ENCODE measurements at places on chromosomes 5 and 9.
A peak's percentile ranks its signal among the peaks of the same experiment; 100 is the strongest.

DNA sequence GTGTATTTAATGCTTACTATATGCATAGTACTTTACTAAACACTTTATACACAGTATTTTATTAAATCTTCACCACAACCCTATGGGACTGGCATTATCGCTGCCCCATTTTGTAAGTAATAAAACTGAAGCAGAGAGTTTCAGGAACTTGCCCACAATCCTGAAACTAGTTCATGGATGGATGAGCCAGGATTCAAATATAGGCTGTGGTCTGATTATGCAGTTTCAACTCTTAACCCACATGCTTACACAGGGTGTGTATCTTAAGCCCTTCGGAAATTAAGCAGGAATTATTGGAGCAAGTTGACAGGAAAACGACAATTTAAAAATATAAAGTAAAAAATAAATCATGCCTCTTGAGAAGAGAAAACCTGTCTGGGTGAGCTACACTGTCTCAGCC is 109.0 kb downstream of the ATP10B start:
- no peak for DNase-seq

GRCh38 chr5:31328040-31328733 is 134.7 kb downstream of the CDH6 start:
- no peak for DNase-seq

GRCh38 chr9:79812507-79813257 is 240.9 kb downstream of the TLE4 start:
- no peak for DNase-seq

DNA sequence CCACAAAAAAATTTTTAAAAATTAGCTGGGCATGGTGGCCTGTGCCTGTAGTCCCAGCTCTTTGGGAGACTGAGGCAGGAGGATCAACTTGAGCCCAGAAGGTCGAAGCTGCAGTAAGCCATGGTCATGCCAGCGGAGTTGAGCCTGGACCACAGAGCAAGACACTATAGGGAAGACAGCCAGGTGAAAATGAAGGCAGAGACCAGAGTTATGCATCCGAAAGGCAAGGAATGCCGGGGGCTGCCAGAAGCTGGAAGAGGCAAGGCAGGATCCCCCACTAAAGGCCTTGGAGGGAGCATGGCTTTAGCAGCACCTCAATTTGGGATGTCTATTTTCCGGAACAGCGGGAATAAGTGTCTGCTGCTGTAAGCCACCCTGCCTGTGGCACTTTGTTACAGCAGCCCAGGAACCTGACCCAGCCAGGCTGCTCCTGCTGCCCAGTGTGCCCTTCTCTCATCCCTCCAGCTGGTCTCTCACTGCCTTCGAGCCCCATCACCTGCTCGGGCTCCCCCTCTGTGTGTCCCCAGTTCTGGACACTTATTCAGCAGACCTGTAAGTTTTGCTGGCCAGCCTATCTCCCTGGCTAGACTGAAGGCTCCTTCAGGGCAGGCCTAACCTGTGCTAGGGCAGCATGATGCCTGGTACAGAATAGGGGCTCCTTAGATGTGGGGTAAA is 16.8 kb upstream of the JADE2 start:
- DNase-seq: no peak

GRCh38 chr9:132898051-132898450 is 19.4 kb downstream of the SPACA9 start:
- DNase-seq: no peak

DNA sequence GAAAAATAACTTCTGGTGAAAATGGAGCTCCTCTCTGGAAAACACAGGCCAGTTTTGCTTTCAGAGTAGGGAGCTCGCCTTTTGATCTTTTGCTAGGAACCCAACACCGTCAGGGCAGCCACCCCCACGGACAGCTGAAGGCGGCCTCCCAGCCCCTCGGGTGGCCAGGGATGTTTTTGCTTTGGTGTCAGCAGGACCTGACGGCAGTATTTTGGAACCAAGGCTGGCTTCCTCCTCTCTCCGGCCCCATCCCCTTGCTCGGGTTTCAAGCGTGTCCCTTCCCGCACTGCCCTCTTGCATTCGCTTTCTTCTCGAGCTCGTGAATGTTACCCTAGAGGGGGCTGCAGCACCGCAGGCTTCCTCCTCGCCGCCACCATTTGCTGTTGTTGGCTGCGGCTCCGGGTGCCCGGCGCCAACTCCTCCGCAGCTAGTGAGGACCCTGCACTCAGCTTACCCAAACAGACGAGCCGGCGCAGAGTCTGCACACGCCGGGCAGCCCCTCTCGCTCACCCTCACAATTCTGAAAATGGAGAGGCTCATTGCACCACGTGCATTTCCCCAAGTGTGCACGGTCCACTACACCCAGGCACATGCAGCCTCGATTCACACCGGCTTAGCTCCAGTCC is 35.5 kb upstream of the ADAMTSL1 start:
- no peak for DNase-seq

DNA sequence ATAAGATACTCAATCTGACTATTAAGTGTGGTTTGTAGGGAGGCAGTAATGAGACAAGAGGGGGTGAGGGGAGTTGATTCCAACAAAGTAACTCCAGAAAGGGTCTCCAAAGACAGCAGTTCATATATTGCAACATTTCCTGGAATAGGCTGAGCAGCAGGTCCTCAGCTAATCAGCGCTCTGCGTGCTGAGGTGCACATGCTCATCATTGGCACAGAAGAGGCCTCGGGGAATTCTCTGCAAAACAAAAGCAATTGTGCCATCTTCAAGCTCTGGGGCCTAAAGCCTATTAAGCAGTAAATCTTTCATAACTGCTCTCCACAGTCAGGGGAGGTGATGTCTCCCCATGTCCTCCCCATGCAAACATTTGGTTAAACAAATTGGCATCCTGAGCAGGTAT is 357.3 kb downstream of the SPOCK1 start:
- DNase-seq: no peak

GRCh38 chr9:70083429-70083828 is 39.8 kb downstream of the MAMDC2 start:
- no peak for DNase-seq

GRCh38 chr9:3793971-3794383 is 268.2 kb upstream of the RFX3 start:
- no peak for DNase-seq

DNA sequence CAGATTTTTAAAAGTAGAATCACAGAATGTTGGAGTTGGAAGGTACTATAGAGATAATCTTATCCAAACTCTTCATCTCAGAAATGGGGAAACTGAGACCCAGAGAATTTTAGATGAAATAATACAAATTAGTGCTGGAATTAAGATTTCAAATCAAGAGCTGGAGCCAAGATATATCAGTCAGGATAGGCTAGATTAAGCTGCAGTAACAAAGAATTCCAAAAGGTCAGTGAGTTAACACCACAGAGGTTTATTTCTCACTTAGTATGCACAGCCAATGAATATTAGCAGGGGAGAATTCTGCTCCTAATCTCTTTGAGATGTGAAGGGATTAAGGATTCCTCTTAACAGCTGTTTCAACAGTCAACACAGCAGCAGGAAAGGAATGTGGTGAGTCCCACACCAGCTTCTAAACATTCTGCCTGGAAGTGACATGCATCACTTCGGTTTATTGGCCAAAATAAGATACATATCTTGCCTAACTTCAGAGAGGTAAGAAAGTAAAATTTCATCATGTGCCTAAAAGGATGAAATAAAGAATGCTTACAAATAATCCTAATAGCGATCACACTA is 136.8 kb downstream of the FRMD3 start:
- DNase-seq: no peak

DNA sequence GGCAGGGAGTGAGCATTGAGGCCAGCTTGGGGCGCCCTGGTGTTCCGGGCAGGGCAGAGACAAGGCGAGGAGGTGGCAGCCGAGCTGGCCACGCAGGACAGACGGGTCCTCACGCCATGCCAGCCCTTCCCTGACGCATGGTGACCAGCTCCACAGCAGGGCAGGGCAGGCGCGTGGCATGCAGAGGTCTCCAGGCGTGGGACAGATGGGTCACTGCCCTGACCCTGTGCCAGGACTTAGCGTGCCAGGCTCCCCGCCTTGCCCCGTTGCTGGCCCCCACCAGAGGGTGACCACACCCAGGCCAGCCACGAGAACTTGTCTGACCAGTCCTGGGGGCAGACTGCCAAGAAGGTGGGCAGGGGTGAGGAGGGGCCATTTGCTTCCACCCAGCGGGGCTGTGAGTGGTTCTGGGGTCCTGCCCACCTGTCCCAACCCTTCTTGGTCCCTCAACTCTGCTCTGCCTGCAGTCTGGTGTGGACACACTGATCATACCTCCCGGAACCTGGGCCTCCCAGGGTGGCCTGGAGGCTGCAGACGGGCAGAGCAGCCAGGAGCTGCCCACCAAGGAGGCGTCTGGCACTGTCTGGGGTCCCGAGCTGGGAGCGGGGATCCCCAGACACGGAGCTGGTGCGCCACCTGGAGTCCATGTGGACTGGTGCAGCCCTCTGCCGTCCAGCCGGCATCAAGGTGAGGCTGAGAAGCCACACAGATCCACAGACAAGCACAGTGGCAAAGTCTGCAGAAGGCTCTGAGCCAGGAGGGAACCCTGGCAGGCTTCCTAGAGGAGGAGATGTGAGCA is at the start of gene RNF224:
Gene RNF224 (plus strand): TSS at position 449 of the 799 bp plus-strand sequence. CDS start 834 bp downstream, outside the sequence.
- peak; percentile 65 for DNase-seq

GRCh38 chr5:128629157-128629556 is 91.1 kb upstream of the FBN2 start:
- DNase-seq: no peak

- DNase-seq: no peak
Measured at GRCh38 chr9:76943054-76943453, 37.1 kb upstream of the PRUNE2 start.

GRCh38 chr5:14855366-14855765 is 16.2 kb downstream of the ANKH start:
- no peak for DNase-seq

- no peak for DNase-seq
Measured at GRCh38 chr5:157877821-157878220, 18.9 kb upstream of the CLINT1 start.

DNA sequence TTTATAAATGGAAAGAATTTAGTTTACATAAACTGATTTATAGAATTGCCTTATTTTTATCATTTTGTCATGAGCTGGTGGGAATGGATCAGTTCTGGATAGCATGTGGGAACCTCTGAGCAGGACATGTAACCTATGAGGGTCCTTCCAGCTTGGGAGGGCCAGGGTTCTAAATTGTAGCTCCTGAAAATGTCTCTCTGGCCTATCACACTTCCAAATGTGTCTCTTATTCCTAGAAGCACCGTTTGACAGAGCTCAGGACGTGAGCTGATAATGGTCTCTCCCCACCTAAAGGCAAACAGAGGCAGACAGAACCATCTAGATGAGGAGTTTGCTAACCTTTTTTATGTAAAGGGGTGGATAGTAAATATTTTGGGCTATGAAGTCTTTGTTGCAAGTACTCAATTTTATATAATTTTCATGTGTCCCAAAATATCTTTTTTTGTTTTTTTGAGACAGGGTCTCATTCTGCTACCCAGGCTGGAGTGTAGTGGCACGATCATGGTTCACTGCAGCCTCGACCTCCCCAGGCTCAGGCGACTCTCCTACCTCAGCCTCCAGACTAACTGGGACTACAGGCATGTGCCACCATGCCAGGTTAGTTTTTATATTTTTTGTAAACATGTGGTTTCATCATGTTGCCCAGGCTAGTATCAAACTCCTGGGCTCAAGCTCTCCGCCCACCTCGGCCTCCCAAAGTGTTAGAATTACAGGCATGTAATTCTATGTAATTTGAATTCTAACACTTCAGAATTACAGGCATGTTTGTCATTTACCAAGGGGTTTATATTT is 4.0 kb downstream of the TRAF1 start:
- DNase-seq: no peak

- no peak for DNase-seq
Measured at GRCh38 chr5:10555277-10555684, 8.6 kb upstream of the ANKRD33B start.

DNA sequence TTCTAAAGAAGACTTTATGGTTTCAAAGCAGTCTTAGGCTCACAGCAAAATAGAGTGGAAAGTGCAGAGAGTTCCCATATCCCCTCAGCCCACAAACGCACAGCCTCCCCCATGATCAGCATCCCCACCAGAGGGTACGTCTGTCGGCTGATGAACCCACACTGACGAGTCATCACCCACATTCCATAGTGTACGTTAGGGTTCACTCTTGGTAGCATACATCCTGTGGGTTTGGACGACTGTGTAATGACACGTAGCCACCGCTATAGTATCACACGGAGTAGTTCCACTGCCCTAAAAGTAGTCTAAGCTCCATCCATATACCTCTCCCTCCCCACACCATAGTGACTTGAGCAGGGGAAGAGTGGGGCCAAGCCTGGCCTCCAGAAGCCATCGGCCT is 135.7 kb upstream of the PHYKPL start:
- no peak for DNase-seq

GRCh38 chr9:128494746-128495129 is 9.8 kb upstream of the GLE1 start:
- no peak for DNase-seq

DNA sequence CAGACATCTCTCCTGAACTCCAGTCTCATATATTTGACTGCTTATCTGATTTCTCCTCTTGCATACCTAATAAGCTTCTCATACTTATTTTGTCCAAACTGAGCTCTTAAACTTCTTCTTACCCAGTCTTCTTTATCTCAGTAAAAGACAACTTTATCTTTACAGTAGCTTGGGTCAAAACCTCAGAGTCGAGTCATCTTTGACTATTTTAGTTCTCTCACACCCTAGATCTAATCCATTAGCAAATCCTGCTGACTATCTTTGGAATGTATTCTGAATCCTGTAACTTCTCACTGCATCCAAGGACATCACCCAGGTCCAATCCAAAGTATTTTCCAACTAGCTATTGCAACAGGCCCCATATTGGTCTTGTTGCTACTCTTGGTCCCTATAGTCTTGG is 11.8 kb upstream of the JAK2 start:
- DNase-seq: no peak

- DNase-seq: peak; percentile 23
Measured at GRCh38 chr9:126915281-126915816, 767 bp downstream of the RALGPS1 start.

- no peak for DNase-seq
Measured at GRCh38 chr9:82354279-82354659, 365.7 kb downstream of the SPATA31D1 start.

DNA sequence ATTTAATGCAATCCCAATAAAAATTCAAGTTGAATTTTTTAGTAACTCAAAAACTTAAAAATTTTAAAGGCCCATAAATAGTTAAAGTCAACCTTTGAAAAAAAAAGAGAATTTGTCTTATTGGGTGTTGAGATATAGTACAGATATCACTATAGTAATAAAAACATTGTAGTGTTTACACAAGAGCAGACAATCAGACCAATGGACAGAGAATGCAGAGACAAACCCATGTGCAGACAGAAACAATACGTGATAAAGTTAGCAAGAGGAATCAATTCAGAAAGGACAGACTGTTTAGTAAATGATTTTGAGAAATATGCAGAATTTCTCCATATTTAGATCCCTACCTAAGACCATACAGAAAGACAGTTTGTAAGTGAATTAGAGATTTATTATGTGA is 33.9 kb downstream of the GOLGA1 start:
- no peak for DNase-seq

Data from stimulated activated CD8-positive, alpha-beta memory T cell treated with anti-CD3 and anti-CD28 coated beads, Interleukin-12 subunit alpha, Interleukin-12 subunit beta, amount 100 ng/mL, for 4 hours (primary cell).